ENCODE measurements at places on chromosomes 13 and 19.

DNA sequence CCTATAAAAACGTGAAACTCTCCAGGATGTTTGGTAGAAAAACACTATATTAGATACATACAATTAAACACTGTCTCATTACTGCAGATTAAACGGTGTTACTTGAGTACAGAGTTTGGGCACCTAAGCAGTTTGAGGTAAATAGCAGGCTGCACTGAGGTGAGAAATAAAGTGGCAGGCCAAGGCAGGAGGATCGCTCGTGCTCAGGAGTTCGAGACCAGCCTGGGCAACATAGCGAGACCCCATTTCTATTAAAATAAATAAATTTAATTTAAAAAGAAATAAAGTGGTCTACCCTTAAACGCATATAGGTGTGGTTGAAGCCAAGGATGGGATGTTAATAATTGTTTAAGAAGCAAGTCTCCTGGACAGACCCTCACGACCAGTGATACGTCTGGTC, 1.2 kb downstream of the PSPC1 start:
- DNase-seq: no peak

DNA sequence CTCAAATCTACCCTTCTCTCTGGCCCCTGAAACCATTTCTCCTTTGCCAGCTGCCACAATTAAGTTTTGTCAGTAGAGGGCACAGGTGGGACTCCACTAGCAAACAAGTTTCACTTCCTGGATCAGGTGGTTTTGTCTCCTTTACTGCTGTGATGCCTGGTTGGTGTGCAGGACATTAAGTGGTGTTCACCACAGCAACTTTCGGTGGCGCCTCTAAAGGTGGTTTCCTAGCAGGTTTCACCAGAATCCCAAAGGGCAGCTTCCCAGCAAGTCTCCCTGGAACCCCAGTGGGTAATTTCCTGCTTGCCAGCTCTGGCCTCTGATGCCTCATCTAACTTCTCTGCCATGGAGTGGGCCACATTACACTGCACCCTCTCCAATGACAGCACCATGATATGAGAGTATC, 16.6 kb downstream of the MED4 start:
- DNase-seq: peak; percentile 14

- no peak for DNase-seq
These were observed 9.9 kb upstream of the MEIS3 start for GRCh38 chr19:47429140-47429793.

DNA sequence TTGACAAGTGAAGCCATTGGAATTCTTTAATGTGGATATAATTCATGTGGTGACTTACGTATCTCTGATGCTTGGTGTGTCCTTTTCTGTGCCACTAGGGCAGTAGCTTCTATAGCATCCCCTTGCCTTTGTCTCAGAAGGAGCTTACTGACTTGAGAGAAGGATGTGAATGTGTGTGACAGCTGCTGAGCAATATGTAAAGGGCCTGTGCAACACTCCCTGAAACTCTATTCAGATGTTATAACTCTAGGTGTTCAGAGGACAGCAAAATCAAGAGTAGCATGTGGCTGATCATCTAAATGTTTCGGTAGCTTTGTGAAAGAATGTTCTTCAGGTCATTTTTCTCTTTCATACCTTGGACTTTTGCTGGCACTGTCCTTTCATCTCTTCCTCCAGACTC, 189.5 kb downstream of the LMO7 start:
- no peak for DNase-seq

DNA sequence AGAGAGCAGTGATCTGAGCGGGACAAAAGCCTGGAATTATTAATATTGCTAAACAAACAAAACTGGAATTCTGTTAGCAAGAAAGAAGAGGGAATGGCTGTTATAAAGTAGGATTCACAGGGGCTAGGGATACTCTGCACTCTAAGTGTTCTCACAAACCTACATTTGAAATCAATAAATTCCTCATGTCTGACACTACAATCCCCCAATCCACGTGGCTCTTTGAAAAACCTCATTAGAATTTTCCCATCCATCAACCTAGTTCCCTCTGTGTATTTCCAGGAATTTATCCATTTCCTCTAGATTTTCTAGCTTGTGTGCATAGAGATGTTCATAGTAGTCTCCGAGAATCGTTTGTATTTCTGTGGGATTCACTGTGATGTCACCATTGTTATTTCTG, 307.5 kb downstream of the RBM26 start:
- DNase-seq: no peak

- peak; percentile 59 for DNase-seq
These were observed 19.6 kb upstream of the EPHX3 start for GRCh38 chr19:15251749-15252397.

DNA sequence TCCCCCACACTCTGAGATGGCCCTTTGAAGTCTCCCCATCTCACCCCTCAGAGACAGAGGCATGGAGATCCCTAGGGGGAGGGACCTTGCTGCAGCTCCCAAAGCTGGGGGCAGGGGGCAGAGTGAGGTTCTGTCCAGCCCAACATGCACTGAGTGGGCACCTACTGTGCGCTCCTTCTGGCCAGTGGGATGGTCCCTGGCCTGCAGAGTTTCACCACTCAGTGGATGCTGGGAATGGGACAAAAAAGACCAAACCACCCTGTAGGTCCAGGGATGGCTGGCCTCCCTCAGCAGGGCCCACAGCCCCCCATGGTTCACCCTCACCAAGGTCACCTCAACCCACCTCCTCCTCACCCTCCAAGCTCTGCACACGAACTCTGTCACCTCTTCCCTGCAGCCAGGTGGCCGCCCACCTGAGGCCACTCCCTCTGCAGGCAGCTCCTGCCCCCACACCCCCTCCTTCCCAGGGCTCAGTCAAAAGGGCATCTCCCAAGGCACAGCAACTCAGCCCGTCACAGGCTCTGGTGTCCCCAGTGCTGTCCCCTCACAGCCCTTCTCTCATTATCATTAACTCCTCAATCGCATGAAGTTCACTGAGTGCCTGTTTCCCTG, 16.1 kb downstream of the CEACAM21 start:
- no peak for DNase-seq

DNA sequence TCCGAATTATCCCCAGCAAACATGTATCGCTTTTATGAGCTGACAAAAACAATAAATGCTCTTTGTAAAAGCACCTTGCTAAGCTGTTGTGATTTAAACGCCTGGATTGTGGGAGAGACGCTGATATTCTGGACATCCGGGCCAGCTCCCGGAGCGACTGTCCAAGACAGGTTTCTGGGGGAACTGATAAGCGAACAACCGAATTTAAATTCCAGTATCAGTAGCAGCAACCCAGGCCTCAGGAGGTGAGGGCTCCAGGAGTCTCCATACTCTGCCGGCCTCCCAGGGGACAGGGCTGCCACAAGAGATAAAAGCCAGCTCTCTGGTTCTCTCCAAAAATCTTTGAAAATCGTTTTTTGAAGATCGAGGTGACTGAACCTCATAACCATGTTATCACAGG, 50.3 kb upstream of the VSTM2B start:
- no peak for DNase-seq

DNA sequence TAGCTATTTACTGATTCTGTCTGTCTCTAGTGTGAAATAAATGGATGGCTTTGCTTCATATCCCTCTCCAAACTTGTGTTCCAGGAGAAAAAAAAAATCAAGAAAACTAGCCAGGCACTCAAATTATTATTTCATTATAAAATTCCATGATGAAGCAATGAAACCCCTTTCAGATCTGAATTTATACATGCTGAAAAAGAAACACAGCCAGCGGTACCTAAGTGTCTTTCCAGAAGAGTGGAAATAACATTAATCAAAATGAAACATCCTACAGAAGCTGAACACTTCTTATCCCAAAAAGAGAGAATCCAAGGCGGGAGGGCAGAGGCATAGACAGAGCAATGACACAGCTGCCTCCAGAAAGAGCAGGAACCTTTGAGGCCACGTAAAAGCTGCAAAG, 15.9 kb downstream of the ENOX1 start:
- no peak for DNase-seq

DNA sequence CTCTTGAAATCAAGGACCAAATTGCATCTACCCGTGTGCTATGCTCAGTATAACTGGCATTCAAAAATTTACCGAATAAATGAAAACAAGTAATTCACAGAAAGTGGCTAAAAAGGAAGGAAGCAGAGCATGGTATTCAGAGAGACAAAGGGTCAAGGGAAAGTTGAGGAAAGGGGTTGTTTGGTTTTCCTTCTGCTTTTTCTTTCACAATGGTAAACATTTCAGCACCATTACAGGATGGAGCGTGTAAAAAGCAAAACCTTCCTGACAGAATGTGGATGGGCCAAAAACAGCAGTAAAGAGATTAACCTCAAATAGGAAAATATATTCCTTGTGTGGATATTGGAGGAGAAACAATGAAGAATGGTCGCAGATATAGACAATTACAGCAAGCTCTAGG, 14.8 kb downstream of the DIAPH3 start:
- no peak for DNase-seq

- DNase-seq: no peak
These were observed 4.8 kb downstream of the TSHZ3 start for GRCh38 chr19:31344403-31344802.

DNA sequence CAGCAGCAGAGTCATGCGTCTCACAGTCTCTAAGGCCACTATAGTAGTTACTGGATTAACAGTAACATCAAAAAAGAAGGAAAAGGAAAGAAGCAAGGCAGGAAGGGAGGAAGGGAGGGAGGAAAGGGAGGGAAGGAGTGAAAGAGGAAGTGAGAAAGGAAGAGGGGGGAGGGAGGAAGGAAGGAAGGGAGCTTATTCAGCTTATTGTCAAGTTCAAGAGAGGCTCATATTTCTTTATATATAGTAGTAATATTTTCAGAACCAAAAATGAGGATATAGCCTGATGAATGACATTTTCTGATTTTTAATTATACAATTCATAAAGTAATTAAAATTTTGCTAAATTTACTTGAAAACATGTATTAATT, 17.7 kb upstream of the RUBCNL start:
- no peak for DNase-seq

- DNase-seq: no peak
These were observed 146.0 kb upstream of the KLF12 start for GRCh38 chr13:74280093-74280794.

GRCh38 chr19:55042688-55043087, 4.6 kb upstream of the GP6 start:
- DNase-seq: no peak

- DNase-seq: no peak
These were observed 29.5 kb downstream of the PLA2G4C start for GRCh38 chr19:48081106-48081505.

DNA sequence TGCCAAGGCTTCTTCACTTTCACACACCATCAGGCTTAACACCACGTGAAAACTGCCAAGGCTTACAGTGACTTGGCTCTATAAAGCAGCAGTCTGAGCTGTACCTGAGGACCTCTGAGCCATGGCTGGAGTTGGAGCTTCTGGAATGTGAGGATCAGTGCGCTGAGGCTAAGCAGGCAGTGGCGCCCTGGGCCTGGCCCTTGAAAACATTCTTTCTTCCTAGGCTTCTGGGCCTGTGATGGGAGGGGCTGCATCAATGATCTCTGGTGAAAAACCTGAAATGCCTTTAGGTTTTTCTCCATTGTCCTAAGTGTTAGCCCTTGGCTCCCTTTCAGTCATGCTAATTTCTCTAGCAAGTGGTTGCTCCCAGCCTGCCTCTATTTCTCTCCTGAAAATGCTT, 192.5 kb upstream of the PCDH20 start:
- no peak for DNase-seq

DNA sequence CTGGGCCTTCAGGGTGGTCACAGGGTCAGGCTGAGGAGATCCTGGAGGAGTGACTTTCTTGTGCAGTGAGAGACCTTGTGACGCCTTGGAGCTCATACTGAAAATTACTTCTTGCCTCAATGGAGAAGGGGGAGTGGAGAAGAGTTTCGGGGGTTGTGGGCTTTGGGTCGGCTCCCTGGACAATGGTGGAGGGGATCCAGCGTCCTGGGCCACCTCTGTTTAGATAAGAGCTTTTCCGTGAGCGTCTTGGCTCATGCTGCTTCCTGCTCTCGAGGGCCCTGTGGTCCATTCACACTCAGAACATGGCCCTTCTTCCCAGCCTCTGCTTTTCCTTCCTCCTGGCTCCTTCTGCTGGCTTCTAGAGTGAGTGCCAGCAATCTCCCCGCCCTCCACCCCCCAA, 81.9 kb downstream of the FLT1 start:
- no peak for DNase-seq

GRCh38 chr19:44548736-44549135, 19.3 kb upstream of the CEACAM20 start:
- no peak for DNase-seq

GRCh38 chr13:77595166-77595810, 59.8 kb downstream of the SCEL start:
- no peak for DNase-seq

DNA sequence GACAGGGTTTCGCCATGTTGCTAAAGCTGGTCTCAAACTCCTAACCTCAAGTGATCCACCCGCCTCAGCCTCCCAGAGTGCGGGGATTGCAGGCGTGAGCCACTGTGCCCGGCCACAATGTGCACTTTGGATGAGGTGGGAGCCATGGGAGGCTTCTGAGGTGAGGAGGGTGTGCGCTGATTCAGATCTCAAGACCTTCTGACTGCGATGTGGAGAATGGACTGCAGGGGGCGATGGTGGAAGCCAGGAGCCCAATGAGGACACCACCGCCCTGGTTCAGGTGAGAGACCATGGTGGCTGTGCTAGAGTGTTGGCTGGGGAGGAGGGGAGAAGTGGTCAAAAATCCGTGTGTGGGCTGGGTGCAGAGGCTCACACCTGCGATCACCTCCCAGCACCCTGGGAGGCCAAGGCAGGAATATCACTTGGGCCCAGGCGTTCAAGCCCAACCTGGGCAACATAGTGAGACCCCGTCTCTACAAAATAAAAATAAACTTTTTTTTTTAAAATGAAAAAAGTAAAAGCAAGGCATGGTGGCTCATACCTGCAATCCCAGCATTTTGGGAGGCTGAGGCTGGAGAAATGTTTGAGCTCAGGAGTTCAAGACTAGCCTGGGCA, 5.6 kb downstream of the INAFM1 start:
- DNase-seq: peak; percentile 37
